ENCODE measurements at places on chromosomes 12 and 14. TPM values are rescaled to one million over a fixed set of nuclear protein-coding genes. Genes with fewer than 3 reads are reported as not detected.

DNA sequence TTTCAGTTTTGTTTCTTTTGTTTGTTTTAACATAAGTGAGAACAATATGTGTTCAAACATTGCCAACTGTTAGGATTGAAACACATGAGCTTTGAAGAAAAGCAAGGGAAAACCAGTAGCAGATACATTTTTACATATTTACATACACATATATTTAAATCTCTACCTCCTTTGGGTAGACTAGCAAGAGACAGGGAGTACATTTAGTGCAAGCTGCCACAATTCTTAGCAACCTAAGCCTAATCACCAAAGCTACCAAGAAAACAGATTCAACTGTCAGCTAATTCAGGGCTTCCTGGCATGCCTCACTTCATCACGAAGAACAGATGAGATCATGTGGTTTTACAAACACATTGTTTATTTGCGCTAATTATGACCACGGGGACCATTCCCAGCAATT lies 143.1 kb downstream of the PRIMA1 start:
- H3K36me3 ChIP-seq, result no peaks in the 10 kb centered on the region
- no peak for DNase-seq
- H3K27ac ChIP-seq, result no peak overlapping the region
- no peaks in the 10 kb centered on the region for H3K4me1 ChIP-seq

Gene DEPDC4
- 2.0 TPM for total RNA-seq

DNA sequence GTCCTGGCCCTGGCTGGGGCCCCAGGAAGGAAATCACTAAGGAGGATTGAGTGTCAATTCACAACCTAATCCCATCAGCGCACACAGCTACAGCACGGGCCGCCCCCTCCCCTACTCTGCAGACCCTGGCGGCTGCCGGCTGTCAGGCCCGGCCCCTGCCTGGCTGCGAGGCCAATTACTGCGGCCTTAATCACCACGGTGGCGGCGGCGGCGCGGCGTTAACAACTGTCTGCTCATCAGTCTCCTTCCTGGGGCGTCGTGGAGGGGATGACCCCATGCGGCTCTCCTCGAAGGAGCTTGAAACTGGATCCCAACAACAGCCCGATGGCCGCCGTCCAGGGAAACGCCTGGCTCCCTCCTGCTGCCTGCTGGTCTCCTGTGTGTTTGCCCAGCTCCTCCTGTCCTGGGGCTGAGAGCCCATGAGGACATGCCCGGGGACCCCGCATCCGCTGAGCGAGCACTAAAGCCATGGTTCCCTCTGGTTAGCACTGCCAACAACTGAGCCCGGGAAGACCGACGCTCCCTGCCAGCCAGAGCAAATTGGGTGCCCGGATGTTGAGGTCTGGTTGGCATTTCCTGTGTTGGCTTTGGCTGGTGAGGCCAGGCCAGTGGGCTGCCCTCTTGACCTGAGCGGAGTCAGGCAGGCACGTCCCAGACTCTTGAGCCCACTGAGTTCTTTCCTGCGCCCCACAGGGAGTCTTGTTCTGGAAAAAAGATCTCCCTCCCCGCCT lies 21.8 kb upstream of the EIF2B2 start:
- no peak overlapping the region for H3K4me3 ChIP-seq
- no peaks in the 10 kb centered on the region for H3K4me1 ChIP-seq
- no peak for DNase-seq
- H3K27ac ChIP-seq, result peak overlapping the region; percentile 20
- H3K36me3 ChIP-seq, result no peaks in the 10 kb centered on the region

Gene SPX
- total RNA-seq, result 0.11 TPM

DNA sequence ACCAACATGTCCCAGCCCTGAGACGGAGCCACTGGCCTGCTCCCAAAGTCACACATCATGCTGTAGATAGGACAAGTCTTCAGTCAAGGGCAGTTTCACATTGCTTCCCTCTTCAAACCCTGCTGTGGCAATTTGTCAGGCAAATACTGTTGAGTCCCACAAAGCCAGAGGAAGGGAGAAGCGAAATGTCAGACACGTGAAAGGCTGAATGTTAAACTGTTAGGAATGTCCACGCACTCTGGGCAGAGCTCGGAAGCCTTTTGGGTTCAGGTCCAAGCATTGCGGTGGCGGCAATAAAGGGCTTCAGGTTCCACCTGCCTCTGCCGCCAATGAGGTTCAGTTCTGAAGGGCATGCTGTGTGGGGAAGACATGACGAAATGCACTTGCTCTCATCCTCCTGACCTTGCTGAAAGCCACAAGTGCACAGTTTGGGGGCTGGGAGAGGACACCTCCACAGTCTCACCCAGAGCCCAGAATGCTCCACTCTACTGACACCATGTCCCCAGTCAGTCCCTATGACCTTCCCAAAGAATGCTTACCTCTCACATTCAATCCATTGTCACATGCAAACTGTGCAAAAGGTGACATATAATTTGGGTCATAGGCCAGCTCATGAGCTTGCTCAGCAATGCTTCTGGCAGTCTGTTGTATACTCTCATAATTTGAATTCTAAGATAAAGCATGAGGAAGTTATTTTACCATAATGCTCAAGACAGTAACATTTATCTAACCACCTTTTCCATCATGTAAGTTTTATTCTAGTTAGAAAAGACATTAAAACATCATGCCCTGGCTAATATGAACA lies 35.7 kb downstream of the RAD9B start:
- no peaks in the 10 kb centered on the region for H3K27me3 ChIP-seq
- peaks cover 32% of the 10 kb centered on the region for H3K36me3 ChIP-seq
- no peak overlapping the region for H3K27ac ChIP-seq
- no peak for DNase-seq

DNA sequence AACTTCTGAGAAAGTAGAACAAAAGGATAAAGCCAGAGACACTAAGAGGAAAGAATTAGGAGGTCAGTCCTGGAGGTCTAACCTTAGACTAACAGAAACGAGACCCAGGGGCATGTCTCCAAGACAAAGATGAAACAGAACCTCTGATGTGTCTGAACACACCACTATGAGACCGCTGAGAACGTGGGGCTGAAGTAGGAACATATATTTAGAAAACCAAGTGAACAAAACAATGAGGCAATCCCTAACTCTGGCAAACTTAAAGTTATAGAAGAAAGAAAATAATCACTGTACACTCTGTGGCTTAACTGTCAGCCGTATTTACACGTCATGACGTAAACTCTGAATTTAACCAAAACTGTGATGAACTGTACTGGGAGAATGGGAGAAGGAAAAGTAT lies 17.9 kb downstream of the KCTD10 start:
- no peak for DNase-seq
- H3K27me3 ChIP-seq, result no peaks in the 10 kb centered on the region
- H3K27ac ChIP-seq, result peak overlapping the region; percentile 42

Gene UNC79
- not detected for total RNA-seq

- H3K27ac ChIP-seq, result no peak overlapping the region
- no peak for DNase-seq
- no peaks in the 10 kb centered on the region for H3K36me3 ChIP-seq
- peaks cover 18% of the 10 kb centered on the region for H3K27me3 ChIP-seq
- no peak overlapping the region for H3K4me3 ChIP-seq
Observed at GRCh38 chr12:16613199-16613598, 7.2 kb upstream of the LMO3 start.

Gene TAS2R30
- total RNA-seq, result 3.1 TPM

GRCh38 chr12:83769151-83769550 lies 1082.4 kb downstream of the TMTC2 start:
- H3K4me1 ChIP-seq, result no peaks in the 10 kb centered on the region
- no peak for DNase-seq
- H3K27me3 ChIP-seq, result no peaks in the 10 kb centered on the region
- no peak overlapping the region for H3K27ac ChIP-seq
- H3K36me3 ChIP-seq, result no peaks in the 10 kb centered on the region
- no peak overlapping the region for H3K4me3 ChIP-seq

DNA sequence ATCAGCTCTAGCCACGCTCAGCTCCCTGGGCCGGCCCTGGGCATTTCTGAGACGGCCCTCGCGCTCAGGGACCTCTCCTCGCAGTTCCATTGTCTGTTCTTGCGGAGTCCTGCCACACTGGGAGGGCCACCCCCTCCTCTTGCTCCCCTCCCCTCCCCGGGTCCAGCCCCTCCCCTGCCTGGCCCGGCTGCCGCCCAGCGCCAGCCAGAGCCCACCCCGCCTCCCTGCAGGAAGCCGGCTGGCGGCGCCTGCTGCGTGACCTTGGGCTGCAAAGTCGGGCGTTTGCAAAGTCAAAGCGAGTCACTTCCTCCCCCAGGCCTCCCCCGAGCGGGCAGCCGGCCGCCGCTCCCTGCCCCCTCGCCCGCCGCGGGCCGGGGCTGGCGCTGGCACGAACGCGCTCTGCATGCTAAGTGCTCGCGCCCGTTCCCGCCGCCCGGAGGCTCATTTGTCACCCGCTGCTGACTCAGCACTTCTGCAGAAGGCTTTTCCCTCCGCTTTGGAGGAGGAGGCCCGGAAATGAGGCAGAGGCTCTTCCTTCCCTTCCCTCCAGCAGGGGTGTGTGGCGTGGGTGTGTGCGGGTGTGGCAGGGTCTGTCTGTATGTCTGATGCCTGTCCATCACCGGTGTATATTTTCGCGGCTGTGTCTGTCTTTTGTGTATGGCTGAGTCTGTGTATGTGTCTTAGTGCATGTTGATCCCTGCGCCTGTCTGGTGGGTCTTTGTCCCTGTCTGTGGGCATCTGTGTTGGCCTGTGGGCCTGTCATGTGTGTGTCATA lies 72.0 kb downstream of the IRF2BPL start:
- H3K27me3 ChIP-seq, result no peaks in the 10 kb centered on the region
- H3K4me3 ChIP-seq, result peak overlapping the region; percentile 86
- H3K36me3 ChIP-seq, result peaks cover 1% of the 10 kb centered on the region
- DNase-seq, result peak; percentile 90
- H3K4me1 ChIP-seq, result peaks cover 65% of the 10 kb centered on the region
- peak overlapping the region; percentile 96 for H3K27ac ChIP-seq

- H3K36me3 ChIP-seq, result no peaks in the 10 kb centered on the region
- DNase-seq, result no peak
- H3K27ac ChIP-seq, result no peak overlapping the region
Observed at GRCh38 chr14:34733245-34733644, 18.9 kb upstream of the CFL2 start.

DNA sequence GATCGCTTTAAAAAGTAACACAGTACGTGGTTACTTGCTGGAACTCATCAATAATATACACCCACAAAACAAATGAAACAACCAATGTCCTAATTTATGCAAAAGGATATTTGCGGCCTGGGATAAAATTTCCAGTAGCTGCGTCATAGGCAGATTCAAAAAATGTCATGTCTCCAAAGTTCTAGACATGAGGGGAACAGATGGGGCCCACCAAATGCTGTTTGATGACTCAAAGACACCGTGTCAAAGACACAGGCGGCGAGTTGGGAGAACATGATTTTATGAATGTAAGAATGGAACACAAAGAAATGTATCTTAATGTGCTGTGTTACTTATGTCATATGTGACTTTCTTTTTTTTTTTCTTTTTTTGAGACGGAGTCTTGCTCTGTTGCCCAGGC lies 34.3 kb upstream of the NCOR2 start:
- H3K27me3 ChIP-seq, result peaks cover 17% of the 10 kb centered on the region
- DNase-seq, result no peak
- H3K36me3 ChIP-seq, result no peaks in the 10 kb centered on the region
- H3K4me3 ChIP-seq, result no peak overlapping the region
